ENCODE measurements at places on chromosomes 1 and 21. TPM values are rescaled to one million over a fixed set of nuclear protein-coding genes. Genes with fewer than 3 reads are reported as not detected.

LRRC71 gene
- not detected for total RNA-seq

APOBEC4 gene
- total RNA-seq, result not detected

- DNase-seq, result no peak
These were observed 56.0 kb upstream of the CD53 start for GRCh38 chr1:110816945-110817344.

GRCh38 chr1:28751315-28752060 lies 14.7 kb downstream of the YTHDF2 start:
- no peak for DNase-seq

- no peak for DNase-seq
These were observed 46.6 kb upstream of the LYST start for GRCh38 chr1:235913311-235913710.

DNA sequence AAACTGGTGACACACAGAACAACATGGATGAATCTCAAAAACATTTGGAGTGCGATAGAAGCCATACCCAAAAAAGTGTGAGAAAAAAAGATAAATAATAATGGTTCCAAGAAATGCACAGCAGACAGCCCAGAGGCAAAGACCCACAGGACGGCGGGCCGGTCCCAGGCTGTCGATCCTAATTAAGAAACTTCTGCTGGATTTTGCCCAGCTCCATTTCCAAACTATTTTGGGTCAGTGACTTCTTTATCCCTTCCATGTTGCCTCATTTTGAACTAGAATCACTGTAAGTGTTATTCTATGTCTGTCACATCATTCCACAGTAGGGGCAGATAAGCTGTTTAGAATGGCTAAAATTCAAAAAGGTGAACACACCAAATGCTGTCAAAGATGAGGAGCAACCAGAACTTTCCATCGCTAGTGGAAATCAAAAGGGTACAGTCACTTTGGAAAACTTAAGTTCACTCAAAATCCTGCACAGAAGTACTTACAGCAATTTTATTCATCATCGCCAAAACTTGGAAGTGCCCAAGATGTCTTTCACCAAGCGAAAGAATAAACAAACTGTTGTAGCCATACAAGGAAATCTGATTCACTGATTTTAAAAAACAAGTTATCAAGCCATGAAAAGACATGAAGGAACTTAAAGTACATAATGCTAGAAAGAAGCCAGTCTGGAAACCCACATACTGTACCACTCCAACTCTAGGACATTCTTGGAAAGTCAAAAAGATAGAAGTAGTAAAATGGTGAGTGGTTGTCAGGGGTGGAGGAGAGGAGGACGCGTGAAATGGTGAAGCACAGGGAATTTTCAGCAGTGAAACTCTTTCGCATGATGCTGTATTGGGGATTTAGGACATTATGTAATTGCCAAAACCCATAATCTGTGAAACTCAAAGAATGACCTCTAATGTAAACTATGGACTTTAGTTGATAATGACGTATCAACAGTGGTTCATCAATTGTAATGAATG lies 7.5 kb downstream of the NBPF1 start:
- peak; percentile 45 for DNase-seq

DNA sequence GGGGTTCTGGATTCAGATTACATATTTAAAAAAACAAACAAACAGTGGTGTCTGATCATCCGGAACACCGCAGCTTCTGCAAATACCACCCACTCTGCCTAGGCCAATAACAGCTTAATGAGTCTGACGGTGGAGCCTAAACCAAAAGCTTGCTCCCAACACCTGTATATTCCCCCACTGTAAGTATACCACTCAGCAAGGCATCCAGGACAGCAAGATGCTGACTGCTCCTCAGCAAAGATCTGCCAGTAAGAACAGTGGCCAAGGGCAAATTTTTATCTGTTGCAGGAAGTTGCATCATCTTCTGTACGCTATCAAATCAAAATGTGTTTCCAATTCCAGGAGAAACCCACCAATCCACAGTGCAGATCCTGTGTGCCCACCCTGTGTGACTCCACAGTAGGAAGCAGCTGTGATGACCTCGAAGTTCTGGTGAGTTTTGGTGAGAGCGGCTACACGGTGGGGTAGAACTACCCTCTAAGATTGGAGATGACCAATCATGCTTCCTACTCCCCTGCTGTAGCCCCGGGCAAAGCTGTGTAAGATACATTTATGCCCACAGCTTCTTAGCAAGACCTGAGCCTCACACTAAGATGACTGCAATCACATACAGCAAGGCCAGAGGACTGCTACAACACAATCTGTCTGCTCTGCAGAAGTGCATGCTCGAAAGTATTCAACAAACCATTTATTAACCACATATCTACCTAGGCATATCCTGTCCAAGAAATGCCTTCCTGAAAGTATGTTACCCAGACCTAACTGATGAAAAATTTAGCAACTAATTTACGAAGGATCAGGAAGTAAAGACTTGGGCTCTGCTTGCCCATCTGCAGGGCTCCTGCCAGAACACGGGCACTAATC lies 30.5 kb downstream of the SIPA1L2 start:
- DNase-seq, result no peak

DNA sequence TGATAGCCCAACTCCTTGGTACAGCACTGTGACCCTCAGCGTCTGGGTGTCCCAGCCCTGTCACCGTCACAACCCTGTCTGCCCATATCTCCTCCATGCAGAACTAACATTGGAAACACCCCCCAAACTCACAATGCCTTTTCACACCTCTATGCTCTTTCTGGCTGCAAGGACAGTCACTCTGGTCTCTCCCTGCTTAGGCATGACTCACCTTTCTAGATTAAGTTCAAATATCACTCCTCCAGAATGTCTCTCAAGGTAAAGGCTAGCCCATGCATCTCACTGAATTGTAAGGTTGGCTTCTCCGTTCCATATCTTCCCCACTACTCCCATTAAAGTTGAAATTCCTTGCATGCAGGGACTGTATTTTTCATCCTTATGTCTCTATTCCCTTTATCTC lies 17.0 kb upstream of the CAPN8 start:
- no peak for DNase-seq

- DNase-seq, result no peak
These were observed 39.5 kb upstream of the ST6GALNAC3 start for GRCh38 chr1:76035053-76035452.

DNA sequence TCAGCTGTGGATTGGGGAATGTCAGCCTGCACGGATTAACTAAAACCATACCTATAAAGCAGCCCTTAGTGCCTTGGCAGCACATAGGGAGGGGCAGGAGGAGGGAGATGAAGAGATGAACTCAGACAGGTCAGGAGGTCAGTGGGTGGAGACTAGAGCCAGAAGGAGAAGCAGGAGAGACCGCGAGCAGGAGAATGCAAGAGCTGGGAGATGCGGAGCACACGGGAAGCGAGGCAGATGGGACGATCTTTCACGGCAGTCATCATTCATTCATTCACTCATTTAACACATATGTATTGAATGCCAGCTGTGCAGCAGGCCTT lies 41.9 kb downstream of the NEK2 start:
- DNase-seq, result no peak

DNA sequence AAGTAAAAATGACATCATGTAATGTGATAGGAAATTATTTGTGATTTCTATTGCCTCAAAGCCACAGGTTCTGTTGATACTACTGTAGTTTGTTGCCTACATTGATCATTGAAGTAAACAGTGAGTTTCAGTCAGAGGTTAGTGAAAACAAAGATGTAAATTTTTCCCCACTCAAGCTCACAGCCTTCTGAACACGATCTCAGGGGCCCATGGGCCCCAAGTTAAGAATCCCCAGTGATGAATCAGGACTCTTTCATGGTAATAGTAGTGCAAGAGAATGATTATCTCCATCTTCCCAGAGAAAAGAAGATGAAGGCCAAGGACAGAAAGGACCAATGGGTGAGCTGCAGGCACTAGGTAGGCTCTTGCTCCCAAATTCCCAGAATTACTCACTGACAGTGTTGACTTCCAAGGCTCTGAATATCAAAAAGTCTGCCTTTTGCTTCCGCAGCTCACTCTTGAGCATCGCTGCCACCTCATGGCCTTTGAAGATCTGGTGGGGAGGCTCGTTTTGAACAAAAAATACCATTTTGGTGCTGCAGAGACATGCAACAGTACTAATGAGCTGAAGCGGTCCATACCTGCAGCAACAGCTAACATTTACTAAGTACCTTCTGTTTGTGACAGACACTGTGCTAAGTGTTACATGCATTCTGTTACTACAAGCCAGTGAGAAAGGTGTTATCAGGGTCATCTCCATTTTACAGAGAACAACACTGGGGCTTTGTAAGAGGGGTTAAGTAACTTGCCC lies 113.3 kb downstream of the KIAA0319L start:
- DNase-seq, result no peak

DNA sequence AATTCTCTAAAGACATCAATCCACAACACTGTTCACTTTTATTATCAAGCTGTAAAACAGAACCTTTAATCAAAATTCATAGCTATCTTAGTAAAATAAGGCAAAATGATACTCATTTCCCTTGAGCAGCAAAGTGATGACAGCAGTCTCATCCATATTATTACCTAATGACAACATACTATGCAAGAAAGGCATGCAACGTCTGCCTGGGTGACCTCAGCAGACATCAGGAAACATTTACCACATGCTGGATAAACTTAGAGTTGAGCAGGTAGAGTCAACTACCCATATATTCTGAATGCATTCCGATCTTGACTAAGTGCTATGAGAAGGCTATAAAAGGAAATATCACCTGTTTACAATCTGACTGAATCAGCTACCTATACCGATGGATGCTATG lies 145.1 kb downstream of the SIPA1L2 start:
- no peak for DNase-seq

- DNase-seq, result no peak
These were observed 26.9 kb downstream of the CDK18 start for GRCh38 chr1:205531191-205532025.
